ENCODE measurements at places on chromosomes 11 and 22.

- DNase-seq, result no peak
These were observed 176.1 kb downstream of the RRAS2 start for GRCh38 chr11:14182833-14183364.

DNA sequence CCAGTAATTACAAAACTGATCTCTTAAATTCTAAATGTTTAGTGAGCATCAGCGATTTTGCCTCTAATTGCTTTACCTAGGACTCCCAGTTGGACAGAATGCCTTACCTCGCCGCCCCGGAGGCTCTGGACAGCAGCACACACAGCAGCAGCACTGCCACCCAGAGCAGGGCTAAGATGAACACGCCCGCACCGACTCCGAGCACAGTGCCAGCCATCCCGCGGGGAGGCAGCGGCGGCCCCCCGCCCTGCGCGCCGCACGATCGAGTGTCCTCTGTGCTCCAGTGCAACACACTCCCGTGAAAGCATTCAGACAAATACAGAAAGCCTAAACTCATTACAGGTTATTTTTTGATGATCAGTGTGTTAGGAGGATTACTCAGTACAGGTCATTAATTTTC, 9.4 kb downstream of the TMEM218 start:
- DNase-seq, result no peak

GRCh38 chr22:30294066-30294465, 4.8 kb upstream of the CASTOR1 start:
- DNase-seq, result no peak

- no peak for DNase-seq
These were observed 49.2 kb upstream of the ALX4 start for GRCh38 chr11:44359162-44359561.

- DNase-seq, result no peak
These were observed 2.3 kb upstream of the FOLR1 start for GRCh38 chr11:72189455-72190250.

GRCh38 chr11:120637131-120637530, 125.6 kb downstream of the GRIK4 start:
- no peak for DNase-seq

DNA sequence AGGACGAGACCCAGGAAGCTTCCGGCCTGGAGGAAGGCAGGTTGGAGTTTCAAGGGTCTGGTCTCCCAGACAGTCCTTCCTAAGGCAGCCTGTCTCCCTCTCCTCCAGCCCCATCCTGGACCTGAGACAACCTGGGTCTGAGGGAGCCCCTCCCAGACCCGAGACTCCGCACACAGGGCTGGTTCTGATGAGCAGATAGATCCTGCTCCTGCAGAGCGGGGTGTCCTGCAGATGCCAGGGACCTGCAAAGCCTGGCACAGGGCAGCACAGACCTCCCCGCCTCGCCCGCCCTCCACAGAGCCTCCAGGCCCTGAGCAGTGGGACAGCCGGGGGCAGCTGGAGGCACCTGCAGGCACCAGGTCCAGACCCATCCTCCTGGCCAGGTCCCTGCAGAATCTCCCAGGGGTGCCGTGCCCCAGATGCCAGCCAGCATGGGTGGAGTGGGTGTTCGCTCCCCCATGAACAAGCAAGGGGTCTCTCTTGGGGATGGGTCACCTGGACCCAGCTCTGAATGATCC, 7.8 kb downstream of the PIM3 start:
- no peak for DNase-seq

- DNase-seq, result no peak
These were observed 100.6 kb downstream of the CSNK2A3 start for GRCh38 chr11:11252403-11252802.

- DNase-seq, result no peak
These were observed 29.8 kb downstream of the LIMK2 start for GRCh38 chr22:31241936-31242335.

GRCh38 chr11:132895340-132895739, 637.0 kb downstream of the OPCML start:
- no peak for DNase-seq

GRCh38 chr22:48605125-48605524, 1222.5 kb downstream of the BRD1 start:
- no peak for DNase-seq

GRCh38 chr22:31093086-31093850, 12.2 kb downstream of the SMTN start:
- no peak for DNase-seq

- DNase-seq, result peak; percentile 87
These were observed 4.6 kb downstream of the SAA2 start for GRCh38 chr11:18243783-18244362.

- DNase-seq, result no peak
These were observed 695.5 kb downstream of the FAM181B start for GRCh38 chr11:82038154-82038553.

GRCh38 chr11:57349491-57350274, 11.5 kb downstream of the P2RX3 start:
- DNase-seq, result peak; percentile 71

DNA sequence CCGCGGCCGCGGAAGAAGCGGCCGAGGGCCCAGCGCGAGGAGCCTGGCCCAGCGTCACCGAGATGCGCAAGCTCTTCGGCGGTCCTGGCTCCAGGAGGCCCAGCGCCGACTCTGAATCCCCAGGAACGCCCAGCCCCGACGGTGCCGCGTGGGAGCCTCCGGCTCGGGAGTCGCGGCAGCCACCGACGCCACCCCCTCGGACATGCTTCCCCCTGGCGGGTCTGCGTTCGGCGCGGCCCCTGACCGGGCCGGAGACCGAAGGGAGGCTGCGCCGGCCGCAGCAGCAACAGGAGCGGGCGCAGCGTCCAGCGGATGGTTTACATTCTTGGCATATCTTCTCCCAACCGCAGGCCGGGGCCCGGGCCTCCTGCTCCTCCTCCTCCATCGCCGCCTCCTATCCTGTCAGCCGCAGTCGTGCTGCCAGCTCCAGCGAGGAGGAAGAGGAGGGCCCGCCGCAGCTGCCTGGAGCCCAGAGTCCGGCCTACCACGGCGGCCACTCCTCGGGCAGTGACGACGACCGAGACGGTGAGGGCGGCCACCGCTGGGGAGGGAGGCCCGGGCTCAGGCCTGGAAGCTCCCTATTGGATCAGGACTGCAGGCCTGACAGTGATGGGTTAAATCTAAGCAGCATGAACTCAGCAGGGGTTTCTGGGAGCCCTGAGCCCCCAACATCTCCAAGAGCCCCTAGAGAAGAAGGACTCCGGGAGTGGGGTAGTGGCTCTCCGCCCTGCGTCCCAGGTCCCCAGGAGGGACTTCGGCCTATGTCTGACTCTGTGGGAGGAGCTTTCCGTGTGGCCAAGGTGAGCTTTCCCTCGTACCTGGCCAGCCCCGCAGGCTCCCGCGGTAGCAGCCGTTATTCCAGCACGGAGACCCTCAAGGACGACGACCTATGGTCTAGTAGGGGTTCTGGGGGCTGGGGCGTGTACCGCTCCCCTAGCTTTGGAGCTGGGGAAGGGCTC, 1.2 kb downstream of the ARHGEF17 start:
- peak; percentile 58 for DNase-seq

GRCh38 chr11:1160231-1161101, 2.7 kb downstream of the MUC5AC start:
- no peak for DNase-seq

All from hematopoietic multipotent progenitor cell treated with erythropoietin and hydrocortisone succinate and interleukin-3 and kit ligand, for 6 days (in vitro differentiated cells).